ENCODE measurements at places on chromosomes 6 and 20.

DNA sequence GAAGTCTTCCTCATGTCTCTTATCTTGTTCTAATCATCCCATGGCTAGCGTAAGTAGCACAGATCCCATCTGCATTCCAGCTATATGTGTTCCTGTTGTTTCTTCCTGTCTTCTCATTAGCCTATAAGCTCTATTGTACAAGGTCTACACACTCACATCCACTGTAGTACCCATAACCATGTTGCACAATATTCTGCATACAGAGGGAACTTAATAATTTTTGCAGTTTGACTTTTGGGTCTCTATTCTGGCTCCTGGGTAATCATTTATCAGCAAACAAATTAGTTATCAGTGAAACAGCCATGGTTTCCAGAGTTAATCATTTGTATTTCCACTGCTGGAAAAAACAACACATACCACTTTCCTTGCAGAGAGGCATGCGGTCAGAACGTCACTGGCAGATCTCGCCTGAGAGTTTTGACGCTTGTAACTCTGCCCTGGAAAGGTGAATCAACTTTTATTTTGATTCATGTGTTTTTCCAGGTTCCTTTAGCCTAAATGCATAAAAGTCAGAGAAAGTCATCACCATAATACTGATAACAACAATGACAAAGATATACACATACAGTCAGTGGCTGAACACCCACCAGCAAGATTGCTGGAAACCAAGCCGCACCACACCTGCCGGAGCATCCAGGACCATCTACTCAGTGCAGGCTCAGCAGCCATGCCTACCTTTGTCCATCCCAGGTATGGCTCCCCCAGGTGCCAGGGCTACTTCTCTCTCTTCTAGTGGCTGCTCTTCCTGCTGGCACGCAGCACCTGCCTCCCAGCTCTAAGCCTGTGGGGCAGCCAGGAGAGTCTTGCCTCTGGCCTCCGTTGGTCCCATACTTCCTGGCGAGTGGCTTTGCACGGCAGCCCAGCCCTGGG lies 158.2 kb downstream of the QRSL1 start:
- no peak for DNase-seq

- DNase-seq, result no peak
These were observed 225.1 kb downstream of the TBX18 start for GRCh38 chr6:84539122-84539856.

GRCh38 chr20:62186096-62186426 lies 3.2 kb downstream of the MTG2 start:
- no peak for DNase-seq

DNA sequence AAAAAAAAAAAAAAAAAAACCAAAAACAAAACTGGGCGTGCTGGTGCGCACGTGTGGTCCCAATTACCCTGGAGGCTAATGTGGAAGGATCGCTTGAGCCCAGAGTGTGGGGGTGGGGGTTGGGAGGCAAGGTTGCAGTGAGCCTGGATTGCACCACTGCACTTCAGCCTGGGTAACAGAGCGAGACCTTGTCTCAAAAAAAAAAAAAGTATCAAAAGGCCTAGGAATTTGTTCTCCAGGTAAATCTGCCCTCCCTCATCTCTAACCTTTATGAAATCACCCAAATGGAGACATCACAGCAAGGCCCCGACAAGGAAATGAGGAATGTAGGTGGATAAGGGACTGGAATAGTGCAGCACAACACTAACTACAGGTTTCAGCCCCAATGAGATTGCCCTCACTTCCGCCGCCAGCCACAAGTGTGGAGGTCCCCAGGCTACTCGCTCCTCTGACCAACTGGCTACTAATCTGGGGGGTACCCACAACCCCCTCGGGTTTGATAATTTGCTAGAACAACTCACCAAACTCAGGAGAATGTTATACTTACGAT lies 36.8 kb upstream of the DDR1 start:
- DNase-seq, result no peak

GRCh38 chr6:32168350-32168749 lies 4.0 kb downstream of the EGFL8 start:
- no peak for DNase-seq

- no peak for DNase-seq
These were observed 38.4 kb upstream of the TBXT start for GRCh38 chr6:166206066-166206465.

- DNase-seq, result no peak
These were observed 12.0 kb downstream of the GCLC start for GRCh38 chr6:53532942-53533341.

- no peak for DNase-seq
These were observed 174.5 kb downstream of the WDR27 start for GRCh38 chr6:169527306-169527705.

- no peak for DNase-seq
These were observed 11.5 kb upstream of the POPDC3 start for GRCh38 chr6:105191351-105191750.

DNA sequence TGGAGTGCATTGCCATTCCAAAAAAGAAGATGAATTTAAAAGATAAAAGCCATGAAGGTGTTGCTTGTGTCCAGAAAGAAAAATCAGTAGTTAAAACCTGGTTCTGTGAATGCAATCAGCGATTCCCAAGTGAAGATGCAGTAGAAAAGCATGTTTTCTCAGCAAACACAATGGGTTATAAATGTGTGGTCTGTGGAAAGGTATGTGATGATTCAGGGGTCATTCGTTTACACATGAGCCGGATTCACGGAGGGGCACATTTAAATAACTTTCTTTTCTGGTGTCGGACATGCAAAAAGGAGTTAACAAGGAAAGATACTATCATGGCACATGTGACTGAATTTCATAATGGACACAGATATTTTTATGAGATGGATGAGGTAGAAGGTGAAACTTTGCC lies 24.7 kb upstream of the BAG2 start:
- DNase-seq, result no peak

DNA sequence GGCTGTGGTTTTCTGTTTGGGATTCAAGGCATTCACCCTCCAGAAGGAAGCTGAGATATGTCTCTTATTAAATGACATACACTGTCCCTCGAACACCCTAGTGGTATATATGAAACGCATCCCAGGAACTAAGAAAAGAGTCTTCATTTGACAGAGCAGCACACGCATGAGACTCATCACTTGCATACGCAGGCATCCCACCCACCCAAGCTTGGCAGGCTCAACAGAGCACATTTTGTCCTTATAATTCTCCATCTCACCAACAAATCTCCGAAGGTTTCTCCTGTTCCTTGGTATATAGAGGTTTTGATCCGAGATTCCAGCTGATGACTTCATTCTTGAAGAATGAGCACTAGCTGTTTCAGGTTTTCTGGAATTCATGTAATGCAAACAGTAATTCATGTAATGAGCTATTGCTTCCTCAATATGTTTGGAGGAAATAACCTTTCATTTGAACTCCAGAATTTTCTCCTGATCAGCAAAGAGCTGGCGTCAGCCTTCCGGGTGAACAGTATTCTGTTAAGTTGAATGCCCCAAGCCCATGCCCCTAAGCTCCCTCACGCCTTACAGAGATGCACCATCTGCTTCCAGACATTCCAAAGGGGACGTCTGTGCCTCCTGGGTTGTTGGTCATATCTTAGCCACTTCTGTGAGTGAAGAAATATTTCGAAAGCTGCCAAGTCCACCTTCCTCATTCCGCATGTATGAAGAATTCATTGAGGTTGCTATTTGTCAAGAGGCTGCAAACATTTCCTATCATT lies 66.0 kb upstream of the CDH4 start:
- DNase-seq, result peak; percentile 18

- DNase-seq, result no peak
These were observed 1176.0 kb downstream of the EPHA7 start for GRCh38 chr6:92243315-92243714.

- DNase-seq, result no peak
These were observed 41.0 kb upstream of the FAM50B start for GRCh38 chr6:3808199-3808598.

- DNase-seq, result no peak
These were observed 4.1 kb upstream of the TRIM27 start for GRCh38 chr6:28927846-28928245.

GRCh38 chr6:167079853-167080297 lies 43.0 kb upstream of the CCR6 start:
- no peak for DNase-seq

DNA sequence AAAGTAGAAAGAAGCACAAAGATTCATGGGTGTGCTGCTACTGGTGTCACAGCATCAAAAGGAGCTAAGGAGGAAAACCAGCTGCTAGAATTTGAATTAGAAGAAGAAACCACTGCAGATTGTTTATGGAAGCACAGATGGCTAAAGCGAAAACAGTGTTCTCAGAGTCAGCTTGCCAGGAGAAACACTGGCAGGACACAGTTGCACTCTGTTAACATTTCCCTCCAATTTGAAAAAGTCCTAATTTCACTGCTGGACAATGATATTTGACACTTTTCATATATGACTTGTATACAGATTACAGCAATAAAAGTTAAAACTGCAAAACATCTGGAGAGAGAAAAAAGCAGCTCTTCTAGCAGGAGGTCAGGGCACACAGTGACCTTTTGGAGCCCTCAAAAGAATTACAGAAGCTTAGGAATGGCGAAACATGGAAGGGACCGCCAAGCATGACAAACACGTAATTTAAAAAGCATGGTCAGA lies 314.5 kb downstream of the COL12A1 start:
- DNase-seq, result no peak

GRCh38 chr6:108800427-108800864 lies 47.8 kb upstream of the ARMC2 start:
- DNase-seq, result no peak

DNA sequence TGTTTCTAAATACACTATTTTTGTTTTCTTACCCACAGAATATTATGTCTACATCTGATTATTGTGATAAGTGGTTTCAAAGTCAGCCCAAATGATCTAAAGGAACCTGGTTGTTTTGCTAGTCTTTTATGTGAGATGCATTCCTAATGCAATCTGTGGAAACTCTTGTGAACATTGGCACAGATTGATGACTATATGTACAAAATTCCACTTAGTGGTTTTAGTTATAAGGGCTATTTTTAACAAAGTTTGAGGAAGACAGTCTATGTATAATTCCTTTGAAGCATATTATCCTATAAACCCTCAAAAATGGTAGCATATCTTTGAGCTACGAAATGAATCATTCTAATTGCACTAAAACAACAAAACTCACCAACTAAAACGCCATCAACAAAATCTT lies 140.9 kb downstream of the GRIK2 start:
- DNase-seq, result no peak

GRCh38 chr20:40525351-40525750 lies 163.7 kb downstream of the MAFB start:
- DNase-seq, result no peak

- no peak for DNase-seq
These were observed 133.5 kb upstream of the TMEM170B start for GRCh38 chr6:11404081-11404480.

GRCh38 chr6:25343984-25344383 lies 64.8 kb downstream of the CARMIL1 start:
- DNase-seq, result no peak

- DNase-seq, result no peak
These were observed 20.3 kb downstream of the CYP21A2 start for GRCh38 chr6:32058511-32058963.

- DNase-seq, result no peak
These were observed 107.8 kb upstream of the RNF217 start for GRCh38 chr6:124854338-124854922.
